ENCODE measurements at places on chromosomes 7 and 10.

GRCh38 chr7:124460056-124460450 is 305.5 kb downstream of the GPR37 start:
- no peak for DNase-seq

DNA sequence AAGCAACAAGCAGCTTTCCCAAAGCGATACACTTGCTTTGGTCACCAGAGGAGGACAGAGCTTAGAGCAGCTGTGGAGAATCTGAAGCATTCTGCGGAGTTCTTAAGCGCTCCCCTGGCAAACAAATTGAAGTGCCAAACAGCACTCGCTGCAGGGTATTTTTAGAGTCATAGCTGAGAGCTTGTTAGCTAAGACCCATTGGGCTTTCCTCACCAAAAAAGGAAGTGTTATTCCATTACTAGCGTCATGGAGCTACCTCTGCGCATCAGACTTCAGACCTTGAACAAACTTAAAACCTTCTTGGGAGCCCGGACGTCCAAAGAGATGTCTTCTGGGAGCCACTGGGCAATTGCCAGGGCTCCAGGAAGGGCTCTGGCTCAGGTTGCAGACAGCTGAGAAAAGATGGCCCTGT is 23.2 kb upstream of the BMPR1A start:
- peak; percentile 11 for DNase-seq

- no peak for DNase-seq
These were observed 23.7 kb downstream of the CAV1 start for GRCh38 chr7:116548506-116548905.

DNA sequence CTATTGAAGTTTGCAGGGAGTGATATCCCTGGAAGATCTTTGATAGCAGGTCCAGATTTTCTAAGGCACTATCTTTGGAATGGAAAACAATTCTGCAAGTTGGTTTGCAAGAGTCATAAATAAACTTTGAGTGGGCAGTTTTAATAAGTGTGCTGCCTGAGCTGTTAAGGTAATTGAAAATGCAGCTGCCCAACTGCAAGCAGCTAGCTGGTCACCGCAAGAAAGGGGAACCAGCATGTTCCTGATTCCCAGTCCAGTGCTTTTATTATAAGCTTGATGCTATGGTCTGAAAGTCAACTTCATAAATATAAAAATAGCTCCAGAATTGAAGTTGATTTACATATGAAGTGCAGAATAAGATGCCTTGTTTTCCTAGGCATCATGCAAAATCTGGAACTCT is 308.4 kb downstream of the ZNF248 start:
- no peak for DNase-seq

GRCh38 chr7:47572939-47573757 is 8.8 kb downstream of the TNS3 start:
- no peak for DNase-seq

DNA sequence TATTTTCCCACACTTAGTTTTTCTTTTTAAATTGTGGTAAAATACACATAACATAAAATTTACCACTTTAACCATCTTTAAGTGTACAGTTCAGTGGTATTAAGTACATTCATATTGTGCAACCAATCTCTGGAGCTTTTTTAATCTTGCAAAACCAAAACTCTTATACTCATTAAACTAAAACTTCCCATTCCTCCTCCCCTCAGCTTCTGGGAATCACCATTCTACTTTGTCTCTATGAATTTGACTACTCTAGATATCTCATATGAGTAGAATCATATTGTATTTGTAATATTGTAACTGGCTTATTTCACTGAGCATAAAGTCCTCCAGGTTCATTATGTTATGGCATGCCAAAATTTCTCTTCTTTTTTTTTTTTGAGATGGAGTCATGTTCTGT is 86.4 kb upstream of the JAZF1 start:
- no peak for DNase-seq

- DNase-seq = no peak
These were observed 3.2 kb downstream of the TEX47 start for GRCh38 chr7:88792361-88792760.

- DNase-seq = no peak
These were observed 42.7 kb downstream of the VWDE start for GRCh38 chr7:12360948-12361347.
